ENCODE measurements at places on chromosomes 4 and X.
A peak's percentile ranks its signal among the peaks of the same experiment; 100 is the strongest.

DNA sequence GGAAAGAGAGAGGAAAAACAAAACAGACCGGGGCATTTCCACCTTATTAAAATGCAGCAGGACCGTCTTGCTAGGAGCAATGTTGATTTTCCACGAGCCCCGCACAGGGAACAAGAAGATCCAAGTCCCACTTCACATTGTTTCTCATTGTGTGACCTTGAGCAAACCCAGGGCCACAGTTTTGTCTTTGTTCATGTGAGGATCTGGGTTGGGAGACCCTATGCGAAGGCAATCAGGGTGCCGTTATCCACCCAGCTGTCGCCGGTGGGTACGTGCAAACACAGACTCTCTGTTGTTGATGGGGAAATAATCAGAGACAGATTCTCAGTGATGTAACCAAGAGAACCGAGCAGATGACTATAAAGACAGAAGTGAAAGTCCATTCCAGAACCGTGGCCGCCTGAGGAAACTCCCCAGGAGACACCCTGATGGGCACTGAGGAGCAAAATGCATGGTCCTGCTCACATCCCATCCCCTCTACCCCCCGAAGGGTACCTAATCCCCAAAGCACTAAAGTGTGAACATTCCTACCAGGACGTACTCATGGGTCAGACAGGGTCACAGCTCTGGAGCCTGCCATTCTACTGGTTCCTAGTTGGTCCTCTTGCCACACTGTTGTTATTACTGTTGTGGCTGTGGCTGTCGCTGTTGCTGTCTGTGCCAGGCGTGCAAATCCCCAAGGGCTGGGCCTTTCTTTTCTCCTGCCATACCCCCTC, 102.7 kb upstream of the RBPJ start:
- peak; percentile 43 for DNase-seq
- peak overlapping the region; percentile 92 for H3K27ac ChIP-seq
- peaks cover 19% of the 10 kb centered on the region for H3K4me1 ChIP-seq
- H3K36me3 ChIP-seq: no peaks in the 10 kb centered on the region

DNA sequence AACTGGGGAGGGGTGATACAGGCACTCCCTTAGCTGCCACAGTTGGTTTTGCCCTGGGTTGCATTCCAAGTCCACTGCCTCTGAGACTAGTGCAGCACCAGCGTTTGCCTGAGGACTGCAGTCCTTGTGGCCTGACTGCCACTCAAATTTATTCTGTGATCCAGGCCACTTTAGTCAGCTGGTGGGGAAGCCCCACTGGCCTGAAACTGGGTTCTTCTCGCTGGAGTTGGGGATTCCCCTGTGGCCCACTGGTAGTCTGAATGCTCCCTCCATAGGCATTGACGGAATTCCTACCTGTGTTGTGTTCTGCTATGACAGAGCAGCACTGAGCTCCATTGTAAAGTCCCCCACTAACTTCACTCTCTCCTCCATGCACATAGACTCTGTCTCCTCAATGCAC, 63.8 kb downstream of the PTPN13 start:
- no peaks in the 10 kb centered on the region for H3K4me1 ChIP-seq
- H3K36me3 ChIP-seq: peaks cover 2% of the 10 kb centered on the region
- peaks cover 5% of the 10 kb centered on the region for H3K27me3 ChIP-seq
- H3K27ac ChIP-seq: no peak overlapping the region
- H3K4me3 ChIP-seq: no peak overlapping the region
- no peak for DNase-seq

DNA sequence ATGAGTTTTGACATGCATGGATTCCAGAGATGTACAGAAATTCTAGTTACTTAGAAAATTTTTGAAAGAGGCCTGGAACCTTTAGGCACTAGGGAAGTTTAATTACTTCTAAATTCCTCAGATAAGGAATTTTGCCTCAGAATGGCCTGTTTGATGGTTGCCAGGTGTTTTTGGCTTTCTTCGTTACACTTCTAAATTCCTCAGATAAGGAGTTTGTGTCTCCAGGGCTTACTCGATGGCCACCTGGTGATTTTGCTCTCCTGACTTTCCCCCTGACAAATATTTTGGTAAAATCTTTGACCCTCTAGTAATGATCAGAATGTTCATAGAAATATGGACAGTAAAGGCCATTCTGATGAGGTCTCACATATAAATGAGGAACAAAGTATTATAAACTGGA, 64.3 kb downstream of the BEX3 start:
- DNase-seq: no peak
- H3K27ac ChIP-seq: no peak overlapping the region
- no peaks in the 10 kb centered on the region for H3K4me1 ChIP-seq

DNA sequence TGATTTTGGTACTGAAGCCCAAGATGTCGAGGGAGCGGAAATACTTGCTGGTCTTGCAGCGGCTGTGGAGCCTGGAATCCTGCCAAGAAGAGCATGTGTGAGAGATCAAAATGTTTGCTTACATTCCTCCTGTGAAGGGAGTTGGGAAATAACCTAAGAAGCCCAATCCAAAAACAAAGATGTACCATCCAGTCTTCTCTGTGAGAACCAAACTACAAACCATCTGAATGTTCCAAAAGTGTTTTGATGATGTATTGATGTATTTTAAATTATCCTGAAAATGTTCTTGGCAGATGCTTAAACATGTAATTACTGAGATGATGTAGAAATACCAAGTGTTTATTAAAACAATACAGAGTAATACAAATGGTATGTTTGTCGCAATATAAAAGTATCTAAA, 10.1 kb upstream of the ADH1A start:
- no peaks in the 10 kb centered on the region for H3K4me1 ChIP-seq
- H3K27me3 ChIP-seq: peaks cover 2% of the 10 kb centered on the region
- peaks cover 2% of the 10 kb centered on the region for H3K36me3 ChIP-seq
- DNase-seq: no peak

GRCh38 chr4:2441393-2442174, 22.8 kb downstream of the CFAP99 start:
- H3K27ac ChIP-seq: peak overlapping the region; percentile 6
- peak; percentile 63 for DNase-seq
- H3K4me1 ChIP-seq: peaks cover 3% of the 10 kb centered on the region
- H3K27me3 ChIP-seq: peaks cover 2% of the 10 kb centered on the region

DNA sequence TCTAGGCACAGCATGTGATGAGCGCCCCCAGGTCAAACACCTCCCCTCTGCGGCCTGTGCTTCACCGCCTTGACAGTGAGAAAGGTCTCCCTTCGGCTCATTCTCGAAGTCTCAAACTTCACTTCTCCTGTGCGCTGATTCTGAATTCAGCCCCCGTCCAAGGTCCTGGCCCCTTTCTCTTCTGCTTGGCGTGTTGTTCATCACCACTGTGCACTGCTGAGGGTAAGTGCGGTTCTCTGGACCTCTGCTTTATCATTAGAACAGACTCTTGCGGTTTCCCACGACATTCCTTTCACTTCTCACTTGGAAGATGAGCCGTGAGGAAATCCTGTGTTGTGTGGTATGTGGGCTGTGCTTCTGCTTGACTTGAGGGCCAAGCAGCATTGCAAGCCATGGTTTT, 11.9 kb downstream of the HTT-AS start:
- H3K27ac ChIP-seq: no peak overlapping the region
- peaks cover 13% of the 10 kb centered on the region for H3K36me3 ChIP-seq
- H3K27me3 ChIP-seq: no peaks in the 10 kb centered on the region
- no peak for DNase-seq

DNA sequence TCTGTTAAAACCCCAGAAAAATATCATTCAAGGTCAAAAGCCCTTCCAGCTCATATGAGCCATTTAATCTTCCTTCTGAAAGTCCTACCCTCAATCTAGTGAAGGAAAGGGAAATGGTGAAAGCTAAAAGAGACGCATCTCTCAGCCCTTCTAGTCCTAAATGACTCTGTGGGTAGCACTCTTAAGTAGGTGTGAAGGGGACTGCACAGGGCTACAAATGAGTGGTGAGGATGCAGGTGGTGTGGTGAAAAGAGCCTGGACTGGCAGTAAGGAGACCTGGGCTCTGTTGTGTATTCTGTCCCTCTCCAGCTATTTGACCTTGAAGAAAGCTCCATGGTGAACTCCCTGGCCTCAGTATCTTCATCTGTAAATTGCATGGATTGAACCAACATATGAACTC, 671.8 kb upstream of the DIPK2B start:
- H3K4me3 ChIP-seq: no peak overlapping the region
- no peak for DNase-seq
- no peaks in the 10 kb centered on the region for H3K36me3 ChIP-seq
- H3K4me1 ChIP-seq: no peaks in the 10 kb centered on the region
- H3K27me3 ChIP-seq: peaks cover 7% of the 10 kb centered on the region

- no peak for DNase-seq
- peaks cover 11% of the 10 kb centered on the region for H3K4me1 ChIP-seq
- H3K27me3 ChIP-seq: no peaks in the 10 kb centered on the region
Measured at GRCh38 chr4:3226467-3226866, 22.5 kb upstream of the MSANTD1 start.

DNA sequence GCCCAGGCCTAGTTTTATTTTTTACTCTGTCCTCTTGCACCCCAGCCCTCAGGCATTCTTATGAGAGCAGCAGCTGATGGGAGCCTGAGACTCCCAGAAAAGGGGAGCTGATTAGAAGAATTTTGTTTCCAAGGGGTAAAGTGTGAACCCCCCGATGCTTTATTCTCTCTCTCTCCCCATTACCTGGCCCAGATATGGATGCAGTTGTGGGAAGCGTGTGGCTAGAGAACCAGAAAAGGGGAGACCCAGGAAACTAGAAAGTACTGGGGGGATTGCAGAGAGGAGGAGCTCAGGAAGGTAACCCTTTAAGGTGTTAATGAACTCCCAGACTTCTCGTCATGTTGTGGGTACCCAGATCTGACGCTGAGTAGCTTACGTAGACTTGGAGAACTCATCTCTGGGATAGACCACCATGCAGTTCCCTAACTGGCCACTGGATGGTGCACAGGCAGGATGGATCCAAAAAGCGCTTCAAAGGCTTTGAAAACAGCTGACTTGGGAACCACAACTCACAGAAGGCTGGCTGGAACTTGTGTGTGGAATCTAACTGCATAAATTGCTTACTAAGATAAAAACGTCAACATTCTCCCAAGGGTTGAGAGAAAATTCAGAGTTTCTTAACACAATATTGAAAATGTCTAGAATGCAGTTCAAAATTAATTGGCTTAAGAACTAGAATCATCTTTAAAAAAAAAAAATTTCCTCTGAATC, 64.7 kb downstream of the TBC1D14 start:
- no peak overlapping the region for H3K4me3 ChIP-seq
- peaks cover 19% of the 10 kb centered on the region for H3K4me1 ChIP-seq
- peak overlapping the region; percentile 62 for H3K27ac ChIP-seq
- H3K36me3 ChIP-seq: peaks cover 7% of the 10 kb centered on the region

- H3K4me1 ChIP-seq: no peaks in the 10 kb centered on the region
- no peak overlapping the region for H3K4me3 ChIP-seq
- DNase-seq: no peak
- no peaks in the 10 kb centered on the region for H3K27me3 ChIP-seq
- H3K36me3 ChIP-seq: no peaks in the 10 kb centered on the region
- H3K27ac ChIP-seq: no peak overlapping the region
Measured at GRCh38 chrX:23403849-23404248, 69.2 kb downstream of the PTCHD1 start.

- no peaks in the 10 kb centered on the region for H3K27me3 ChIP-seq
- no peaks in the 10 kb centered on the region for H3K36me3 ChIP-seq
- H3K4me1 ChIP-seq: no peaks in the 10 kb centered on the region
Measured at GRCh38 chrX:18149454-18149853, 71.2 kb downstream of the BEND2 start.

GRCh38 chr4:2813446-2814405, 20.8 kb downstream of the SH3BP2 start:
- H3K36me3 ChIP-seq: no peaks in the 10 kb centered on the region
- H3K4me1 ChIP-seq: peaks cover 56% of the 10 kb centered on the region
- no peak for DNase-seq
- no peaks in the 10 kb centered on the region for H3K27me3 ChIP-seq
- H3K27ac ChIP-seq: no peak overlapping the region

DNA sequence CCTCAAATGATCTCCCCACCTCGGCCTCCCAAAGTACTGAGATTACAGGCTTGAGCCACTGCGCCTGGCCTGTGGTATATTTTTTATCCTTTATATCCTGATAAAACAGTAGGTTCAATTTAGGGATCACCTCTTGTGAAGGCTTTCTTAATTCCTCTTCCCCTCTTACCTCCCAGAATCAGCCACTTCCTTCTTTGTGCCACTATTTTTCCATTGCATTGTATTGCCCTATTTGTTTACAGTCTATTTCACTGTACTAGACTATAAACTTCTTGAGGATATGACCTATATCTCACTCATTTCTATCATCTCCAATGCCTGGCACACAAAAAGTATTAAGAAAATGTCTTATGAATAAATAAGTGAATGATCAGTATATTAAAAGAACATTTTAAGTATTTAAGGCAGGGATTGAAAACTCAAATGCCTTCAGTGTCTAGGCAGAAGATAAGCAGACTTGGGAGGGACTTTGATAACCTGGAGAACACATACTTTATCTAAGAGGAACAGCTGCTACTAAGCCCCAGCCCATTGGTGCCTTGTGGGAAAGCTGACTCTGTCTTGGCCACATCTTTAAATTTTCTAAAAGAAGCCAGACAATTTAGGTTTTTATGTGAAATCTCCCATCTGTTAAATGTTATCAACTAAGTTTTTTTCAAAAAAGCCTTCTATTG, 82.3 kb upstream of the OGT start:
- H3K4me1 ChIP-seq: no peaks in the 10 kb centered on the region
- no peak overlapping the region for H3K27ac ChIP-seq
- H3K27me3 ChIP-seq: no peaks in the 10 kb centered on the region
- H3K4me3 ChIP-seq: no peak overlapping the region
- no peak for DNase-seq
- H3K36me3 ChIP-seq: peaks cover 5% of the 10 kb centered on the region

DNA sequence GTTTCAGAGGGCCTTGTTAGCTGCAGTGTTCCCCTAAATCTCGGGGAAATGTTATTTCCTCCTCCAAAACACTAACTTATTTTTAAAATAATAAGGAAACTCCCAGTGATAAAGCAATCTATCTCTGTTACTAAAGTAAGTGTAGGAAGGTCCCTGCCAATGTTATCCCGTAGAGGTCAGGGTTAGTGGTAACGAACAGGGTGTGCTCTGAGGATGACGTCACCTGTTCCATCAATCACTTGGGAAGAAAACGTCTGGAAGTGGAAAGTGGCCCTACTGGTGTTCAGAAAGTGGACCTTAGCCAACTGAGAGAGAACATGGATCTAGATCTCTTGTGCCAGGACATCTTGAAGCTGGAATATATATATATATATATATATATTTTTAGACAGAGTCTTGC, 249.5 kb downstream of the BCOR start:
- H3K27ac ChIP-seq: no peak overlapping the region
- no peaks in the 10 kb centered on the region for H3K4me1 ChIP-seq
- H3K4me3 ChIP-seq: no peak overlapping the region
- DNase-seq: no peak
- no peaks in the 10 kb centered on the region for H3K27me3 ChIP-seq

GRCh38 chr4:37816006-37816405, 10.5 kb upstream of the PGM2 start:
- peaks cover 9% of the 10 kb centered on the region for H3K4me1 ChIP-seq
- H3K27me3 ChIP-seq: no peaks in the 10 kb centered on the region
- no peak for DNase-seq
- H3K27ac ChIP-seq: peak overlapping the region; percentile 28
- peaks cover 2% of the 10 kb centered on the region for H3K36me3 ChIP-seq

Data from memory B cell (primary cell).